ENCODE measurements at places on chromosomes 7 and 10.

- no peak for DNase-seq
These were observed 95.4 kb downstream of the HIBADH start for GRCh38 chr7:27567266-27567665.

- DNase-seq, result no peak
These were observed 177.6 kb upstream of the NAMPT start for GRCh38 chr7:106462365-106462859.

DNA sequence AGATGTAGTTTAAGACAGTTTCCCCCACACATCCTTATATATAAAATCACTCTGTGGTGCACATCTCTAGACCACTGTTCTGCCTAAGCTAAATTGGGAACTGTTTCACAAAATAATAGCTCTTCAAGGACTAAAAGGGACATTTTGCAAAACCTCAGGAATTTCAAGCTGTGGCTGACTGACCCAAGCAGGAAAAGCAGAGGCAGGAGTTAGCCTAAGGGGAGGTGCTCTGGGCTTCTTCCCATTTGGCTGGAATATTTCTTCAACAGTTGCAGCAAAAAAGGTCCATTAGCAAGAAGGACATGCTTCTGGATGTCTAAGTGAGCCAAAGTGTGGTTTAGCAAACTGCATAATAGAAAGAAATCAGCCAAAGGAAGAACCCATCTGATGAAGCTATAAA lies 551.2 kb upstream of the ANKRD30A start:
- DNase-seq, result no peak

DNA sequence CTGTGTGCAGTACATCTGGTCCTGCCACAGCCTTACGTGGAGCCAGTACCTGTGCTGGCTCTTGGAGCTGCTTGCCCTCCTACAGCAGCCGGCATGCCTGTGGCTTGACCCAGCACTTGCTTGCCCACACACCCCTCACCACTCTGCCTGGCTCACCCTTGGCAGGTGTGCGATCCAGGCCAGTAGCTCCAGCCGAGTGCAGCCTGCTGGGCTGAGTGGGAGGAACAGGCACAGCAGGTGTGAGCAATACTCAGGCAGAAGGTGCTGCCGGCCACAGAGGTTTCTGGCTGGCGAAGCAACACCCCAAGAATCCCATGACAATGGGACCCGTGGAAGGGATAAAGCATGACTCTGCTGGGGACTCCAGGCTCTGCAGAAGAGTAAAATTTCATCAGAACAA lies 173.5 kb upstream of the ADCY1 start:
- peak; percentile 79 for DNase-seq

DNA sequence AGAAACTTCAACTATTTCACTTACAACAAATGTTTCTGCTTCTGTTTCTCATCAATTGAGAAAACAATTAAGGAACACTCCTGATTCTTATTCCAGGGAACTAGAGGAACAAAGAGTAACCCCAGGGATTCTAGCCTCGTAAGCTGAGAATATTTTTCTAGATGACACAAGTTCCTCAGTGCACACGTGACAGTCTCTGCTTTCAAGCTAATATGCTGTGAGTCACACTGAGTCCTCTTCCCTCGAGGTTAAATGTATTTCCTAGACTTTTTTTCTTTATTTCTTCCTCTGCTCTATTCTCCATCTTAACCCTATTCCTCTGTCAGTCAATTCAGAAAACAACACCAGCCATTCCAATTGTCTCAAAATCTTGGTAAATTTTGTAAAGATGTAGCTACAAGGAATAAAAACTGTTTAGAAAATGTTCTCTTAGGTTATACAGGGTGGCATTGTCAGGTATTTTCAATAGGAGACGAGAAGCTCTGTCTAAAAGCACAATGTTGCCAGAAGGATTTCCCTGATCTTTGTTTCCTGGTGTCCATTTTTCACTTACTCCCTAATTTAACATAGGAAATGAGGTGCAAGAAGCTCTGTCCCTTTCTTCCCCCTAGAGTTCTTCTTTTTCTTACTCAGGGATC lies 5.8 kb upstream of the C1GALT1 start:
- DNase-seq, result no peak

DNA sequence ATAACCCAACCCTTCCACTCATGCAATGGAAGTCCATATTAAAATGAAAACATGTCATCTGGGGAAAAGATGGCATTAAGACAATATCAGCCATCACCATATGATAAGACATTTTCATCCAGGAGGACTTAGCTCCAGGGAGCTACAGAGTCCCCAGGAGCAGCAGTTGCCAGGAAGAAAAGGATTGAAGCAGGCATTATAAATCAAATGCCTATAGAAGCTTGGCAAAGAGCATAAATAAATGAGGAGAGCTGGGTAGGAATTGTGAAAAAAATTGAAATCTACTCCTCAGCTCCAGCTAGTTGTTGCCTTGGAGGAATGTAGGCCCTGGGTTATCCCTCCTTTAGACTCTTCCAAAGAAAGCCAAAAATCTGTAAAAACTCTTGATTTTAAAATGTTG lies 42.5 kb downstream of the FAM13C start:
- DNase-seq, result no peak

GRCh38 chr7:78092331-78092730 lies 293.8 kb downstream of the PHTF2 start:
- no peak for DNase-seq

DNA sequence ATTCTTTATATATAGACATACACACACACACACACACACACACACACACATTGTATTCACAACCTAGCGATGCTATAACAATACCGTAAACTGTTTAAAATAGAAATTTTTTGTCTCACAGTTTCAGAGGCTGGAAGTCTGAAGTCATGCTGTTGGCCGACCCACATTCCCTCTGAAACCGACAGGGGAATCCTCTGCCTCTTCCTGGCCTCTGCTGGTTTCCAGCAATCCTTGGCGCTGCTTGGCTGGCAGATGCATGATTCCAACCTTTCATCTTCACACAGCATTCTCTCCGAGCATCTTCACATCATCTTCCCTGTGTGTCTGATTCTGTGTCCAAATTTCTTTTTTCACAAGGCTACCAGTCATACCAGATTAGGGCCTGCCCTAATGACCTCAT lies 94.8 kb downstream of the CCDC71L start:
- DNase-seq, result no peak

GRCh38 chr7:158531661-158532060 lies 56.0 kb downstream of the PTPRN2 start:
- no peak for DNase-seq

DNA sequence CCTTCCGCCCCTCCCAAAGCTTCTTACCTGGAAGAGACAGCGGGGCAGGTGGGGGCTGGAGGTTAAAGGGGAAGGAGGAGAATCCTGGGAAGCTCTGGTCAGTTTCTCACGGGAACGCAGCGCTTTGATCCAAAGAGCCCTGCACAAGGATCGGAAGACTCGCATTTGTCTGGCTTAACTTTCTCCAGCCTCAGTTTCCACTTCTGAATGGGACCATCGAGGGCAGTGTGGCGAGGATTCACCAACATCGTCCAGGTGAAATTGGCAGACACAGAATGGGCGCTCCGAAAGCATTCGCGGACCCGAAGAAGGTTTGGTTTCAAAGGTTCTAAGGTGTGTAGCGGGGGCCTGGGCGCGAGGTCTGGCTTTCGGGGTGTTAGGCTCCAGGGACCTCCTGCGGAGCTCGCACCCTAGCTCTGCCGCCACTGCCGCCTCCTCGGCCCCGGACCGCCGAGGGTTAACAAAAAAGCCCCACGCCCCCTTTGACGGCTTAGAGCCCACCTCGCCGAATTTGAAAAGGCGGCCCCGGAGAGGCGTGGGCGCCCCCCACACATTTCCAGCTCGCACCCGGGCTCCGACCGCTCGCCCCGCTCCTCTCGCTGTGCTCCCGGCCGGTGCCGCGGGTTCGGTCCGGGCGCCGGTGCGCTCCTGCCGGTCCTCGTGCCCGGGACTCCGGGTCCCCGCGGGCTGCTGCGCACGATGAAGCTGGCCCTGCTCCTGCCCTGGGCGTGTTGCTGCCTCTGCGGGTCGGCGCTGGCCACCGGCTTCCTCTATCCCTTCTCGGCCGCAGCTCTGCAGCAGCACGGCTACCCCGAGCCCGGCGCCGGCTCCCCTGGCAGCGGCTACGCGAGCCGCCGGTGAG lies at the start of gene COL26A1:
COL26A1 (plus strand) TSS at position 542 of the 862 bp plus-strand sequence; CDS start at position 700, 158 bp downstream.
- DNase-seq, result no peak

GRCh38 chr10:113129117-113129516 lies 179.1 kb downstream of the TCF7L2 start:
- DNase-seq, result no peak

GRCh38 chr7:157080111-157080730 lies 58.5 kb upstream of the UBE3C start:
- DNase-seq, result no peak

GRCh38 chr10:79223091-79224048 lies 123.9 kb upstream of the PPIF start:
- DNase-seq, result no peak

DNA sequence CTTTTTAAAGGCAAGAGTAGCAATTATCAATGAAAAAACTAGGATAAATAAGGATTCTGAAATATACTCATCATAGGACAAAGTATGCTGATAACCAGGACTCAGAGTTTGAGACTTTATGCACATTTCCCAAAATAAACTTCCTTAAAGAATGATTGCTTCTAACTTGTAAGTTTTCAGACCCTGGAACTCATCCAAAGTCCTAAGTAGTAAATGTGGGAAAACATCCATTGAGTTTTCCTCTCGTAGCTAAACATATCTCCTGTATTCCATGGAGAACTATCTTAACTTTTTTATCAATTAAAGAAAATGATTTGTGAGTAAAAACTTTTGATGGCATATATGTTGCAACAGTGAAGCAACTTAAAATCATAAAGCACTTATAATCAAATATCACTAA lies 285.2 kb upstream of the KLF6 start:
- no peak for DNase-seq

DNA sequence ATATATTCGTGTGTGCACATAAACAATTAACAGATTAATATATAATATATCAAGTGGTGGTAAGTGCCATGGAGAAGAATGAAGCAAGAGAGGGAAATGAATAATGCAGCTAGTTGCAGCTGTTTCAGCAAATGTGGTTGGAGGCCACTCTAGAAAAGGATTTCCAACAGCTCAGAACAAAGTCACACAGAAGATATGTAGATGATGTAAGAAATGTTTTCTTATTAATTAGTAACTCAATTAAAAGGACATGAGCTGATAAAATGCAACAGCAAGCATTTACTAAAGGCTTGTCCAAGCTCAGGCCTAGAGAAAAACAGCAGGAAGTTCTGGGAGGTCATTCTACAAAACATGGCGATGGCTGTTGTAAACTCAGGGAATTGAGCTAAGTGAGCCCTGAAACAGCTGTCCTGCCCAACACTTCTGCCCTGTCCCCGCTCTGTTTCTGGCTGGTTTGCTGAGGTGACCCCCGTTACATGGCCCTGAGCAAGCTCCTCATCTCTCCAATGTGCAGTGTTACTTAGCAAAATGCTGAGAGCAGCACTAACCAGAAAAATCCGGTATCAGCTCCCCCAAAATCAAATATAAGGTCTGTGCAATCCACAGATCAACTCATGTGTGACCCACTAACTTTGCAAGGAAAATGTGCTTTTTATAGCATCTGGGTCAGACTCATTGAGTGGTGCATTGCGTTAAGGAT lies 23.4 kb upstream of the C10orf67 start:
- no peak for DNase-seq

DNA sequence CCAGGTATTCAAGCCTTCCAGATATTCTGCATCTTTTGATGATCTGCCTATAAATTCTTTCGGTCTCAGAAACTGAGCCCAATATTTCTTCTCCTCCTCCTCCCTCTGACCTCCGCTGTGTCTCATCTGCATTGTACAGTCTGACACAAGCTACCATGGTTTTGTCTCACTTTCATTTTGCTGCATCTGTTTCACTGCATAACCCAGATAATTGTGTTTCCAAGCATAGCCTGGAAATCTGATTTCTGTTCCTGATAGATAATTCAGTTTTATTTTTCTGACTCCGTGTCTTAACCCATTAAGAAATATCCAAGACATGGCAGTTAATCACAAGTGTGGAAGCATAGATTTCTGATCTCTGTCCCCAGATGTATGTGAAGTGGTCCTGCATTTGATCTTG lies 374.2 kb upstream of the SEMA3A start:
- DNase-seq, result no peak

GRCh38 chr10:21519941-21520436 lies 5.5 kb downstream of the SKIDA1 start:
- DNase-seq, result no peak

DNA sequence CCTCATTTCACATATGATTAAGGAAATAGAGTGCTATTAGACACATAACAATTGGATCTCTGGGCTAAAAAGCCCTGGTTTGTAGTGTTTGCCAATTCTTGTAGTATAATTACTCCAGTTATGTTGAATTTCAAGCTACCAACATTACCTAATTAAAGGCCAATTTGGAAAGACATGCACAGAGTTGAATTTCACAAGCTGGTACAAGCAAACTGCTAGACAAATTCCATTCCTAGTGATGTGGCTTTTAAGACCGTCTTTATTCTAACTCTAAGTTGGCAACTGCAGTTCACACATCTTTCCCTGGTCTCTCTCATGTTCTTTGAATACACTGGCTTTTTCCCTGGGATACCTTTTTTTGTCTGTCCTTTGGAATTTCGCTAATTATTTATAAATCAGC lies 384.1 kb upstream of the CNTNAP2 start:
- no peak for DNase-seq

DNA sequence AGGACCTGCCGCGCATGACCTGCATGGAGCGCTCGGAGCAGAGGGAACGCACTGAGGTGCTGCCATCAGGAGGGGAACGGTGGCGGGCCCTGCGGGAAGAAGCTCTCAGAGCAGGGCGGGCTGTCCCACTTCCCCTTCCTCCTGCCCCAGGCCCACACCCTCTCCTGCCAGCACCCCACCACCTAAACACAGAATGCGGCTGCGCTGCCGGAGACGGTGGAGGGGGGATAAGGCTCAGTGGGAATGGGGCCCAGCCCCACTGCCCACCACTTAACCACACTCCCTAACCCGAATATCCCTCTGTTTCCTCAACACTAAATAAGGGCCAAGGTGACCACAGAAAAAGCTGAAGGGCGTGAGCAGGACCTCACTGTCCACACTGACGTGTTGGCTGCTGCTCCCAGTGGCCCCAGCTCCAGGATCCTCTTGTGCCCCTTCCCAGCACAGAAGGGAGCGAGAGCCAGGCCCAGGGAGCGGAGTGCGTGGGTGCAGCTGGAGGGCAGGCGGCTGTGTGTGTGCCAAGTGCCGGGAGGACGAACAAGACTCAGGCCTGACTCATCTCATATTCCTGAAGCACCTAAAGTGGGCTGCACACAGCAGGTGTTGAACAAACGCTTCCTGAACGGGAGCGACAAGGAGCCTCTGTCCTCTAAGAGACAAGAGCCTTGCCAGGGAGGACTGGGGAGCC lies 116.8 kb downstream of the MAD1L1 start:
- DNase-seq, result no peak

DNA sequence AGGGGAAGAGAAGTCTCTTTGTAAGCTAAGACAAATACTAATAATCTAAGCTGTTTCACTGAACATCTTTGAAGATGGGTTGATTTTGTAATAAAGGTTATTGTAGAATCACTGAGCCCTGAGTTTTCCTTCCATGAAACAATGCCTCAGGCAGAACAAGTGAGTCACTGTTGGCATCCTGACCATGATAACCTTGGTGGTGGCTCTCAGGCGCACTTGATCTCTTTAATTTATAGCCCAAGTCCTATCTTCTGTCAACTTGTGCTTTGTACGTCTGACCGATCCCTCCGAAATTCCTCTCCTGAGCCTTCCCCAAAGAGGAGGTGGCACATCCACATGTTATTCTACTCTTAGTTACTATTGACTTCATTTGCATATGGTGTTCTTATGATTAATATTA lies 812.9 kb downstream of the REEP3 start:
- DNase-seq, result no peak

- no peak for DNase-seq
These were observed 235.5 kb downstream of the ZEB1 start for GRCh38 chr10:31554556-31554955.

GRCh38 chr10:112461029-112461887 lies 14.2 kb downstream of the VTI1A start:
- no peak for DNase-seq

Data from vagina (tissue), 2 donors.